ENCODE measurements at places on chromosomes 4 and X.

DNA sequence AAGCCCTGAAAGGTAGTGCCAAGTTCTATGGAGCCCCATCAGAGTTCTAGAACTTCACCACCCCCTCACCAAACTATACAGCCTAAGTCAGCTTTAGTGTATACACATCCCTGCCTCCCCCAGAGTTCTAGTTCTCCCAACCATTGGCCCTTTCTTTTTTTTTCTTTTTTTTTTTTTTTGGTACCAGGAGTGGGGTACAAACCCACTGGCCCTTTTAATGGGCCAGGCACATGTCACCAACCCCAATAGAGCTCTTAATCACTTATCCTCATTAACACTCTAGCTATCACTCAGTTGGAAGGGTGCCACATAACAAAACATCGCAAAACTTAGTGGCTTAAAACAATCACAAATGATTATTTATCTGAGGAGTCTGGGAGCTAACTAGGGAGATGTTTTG, 588.6 kb downstream of the BCOR start:
- no peak for DNase-seq

DNA sequence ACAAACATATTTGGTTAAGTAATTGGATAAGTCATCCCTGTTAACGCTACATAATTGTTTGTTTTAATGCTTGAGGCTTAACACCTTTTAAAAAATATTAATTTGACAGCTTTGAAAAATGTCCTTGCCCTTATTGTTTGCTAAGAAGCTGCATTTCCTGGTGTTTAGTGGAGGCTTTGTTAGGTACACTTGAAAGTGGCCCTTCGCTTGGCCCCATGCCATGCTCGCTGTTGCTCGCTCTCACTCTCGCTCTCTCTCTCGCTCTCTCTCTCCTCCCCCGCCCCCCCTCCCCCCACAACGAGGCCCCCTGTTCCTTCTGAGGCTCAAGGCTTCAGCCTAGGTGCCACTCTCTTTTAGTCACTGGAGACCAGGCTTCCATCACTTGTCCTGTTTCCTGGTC, 139.6 kb downstream of the DCLK2 start:
- DNase-seq, result no peak

DNA sequence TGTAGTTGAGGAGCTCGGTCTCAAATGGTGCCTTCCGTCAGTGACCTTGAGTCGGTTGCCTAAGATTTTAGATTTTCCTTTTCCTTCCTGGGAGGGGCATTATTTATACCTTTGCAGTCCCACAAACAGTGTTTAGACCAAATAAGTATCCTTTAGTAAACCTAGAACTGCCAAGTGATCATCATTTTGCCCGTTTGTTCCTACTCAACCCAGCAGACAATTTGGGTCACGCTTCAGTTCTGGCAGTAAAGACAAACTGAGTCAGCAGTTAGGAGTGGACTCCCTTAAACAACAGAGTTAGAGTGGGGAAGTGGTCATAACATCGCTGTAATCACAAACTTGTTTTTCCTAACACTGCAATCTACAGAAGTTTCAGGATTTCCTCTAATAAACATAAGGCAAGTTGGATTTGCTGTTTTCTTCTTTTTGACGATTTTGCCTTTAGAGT, 777 bp upstream of the WDFY3 start:
- DNase-seq, result no peak

DNA sequence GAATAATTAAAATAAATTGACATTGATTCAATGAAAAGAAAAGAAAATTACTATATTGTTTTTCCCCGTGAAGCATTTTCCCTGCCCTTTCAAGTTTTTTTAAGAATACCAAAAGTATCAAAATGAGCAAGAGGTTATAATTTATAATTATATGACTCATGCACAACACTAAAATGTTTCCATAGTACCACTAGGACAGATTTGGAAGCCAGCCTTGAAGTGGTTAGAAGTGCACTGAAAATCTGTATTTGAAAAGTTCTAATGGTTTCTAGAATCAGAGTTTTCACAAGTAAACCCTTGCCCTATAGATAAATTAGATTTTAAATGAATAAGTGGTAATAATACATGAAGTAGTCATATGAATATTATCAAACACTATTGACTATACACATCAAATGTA, 140.9 kb downstream of the HNRNPD start:
- DNase-seq, result no peak

DNA sequence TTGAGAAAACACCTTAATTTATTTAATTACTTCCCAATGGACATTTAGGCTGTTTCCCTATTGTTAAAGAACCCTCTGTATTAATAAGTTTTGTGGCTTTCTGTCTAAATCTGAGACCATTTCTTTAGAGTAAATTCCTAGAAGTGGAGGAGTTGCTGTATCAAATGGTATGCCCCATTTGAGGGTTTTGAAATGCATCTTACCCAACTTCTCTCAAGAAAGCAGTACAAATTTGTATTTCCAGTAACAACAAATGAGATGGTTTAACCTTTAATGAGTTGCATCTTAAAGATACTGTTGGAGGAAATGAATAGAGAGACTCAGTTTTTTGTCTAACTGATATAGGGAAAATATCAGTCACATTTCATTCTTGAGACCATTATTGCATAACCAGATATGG, 70.5 kb upstream of the CBLL2 start:
- DNase-seq, result no peak

DNA sequence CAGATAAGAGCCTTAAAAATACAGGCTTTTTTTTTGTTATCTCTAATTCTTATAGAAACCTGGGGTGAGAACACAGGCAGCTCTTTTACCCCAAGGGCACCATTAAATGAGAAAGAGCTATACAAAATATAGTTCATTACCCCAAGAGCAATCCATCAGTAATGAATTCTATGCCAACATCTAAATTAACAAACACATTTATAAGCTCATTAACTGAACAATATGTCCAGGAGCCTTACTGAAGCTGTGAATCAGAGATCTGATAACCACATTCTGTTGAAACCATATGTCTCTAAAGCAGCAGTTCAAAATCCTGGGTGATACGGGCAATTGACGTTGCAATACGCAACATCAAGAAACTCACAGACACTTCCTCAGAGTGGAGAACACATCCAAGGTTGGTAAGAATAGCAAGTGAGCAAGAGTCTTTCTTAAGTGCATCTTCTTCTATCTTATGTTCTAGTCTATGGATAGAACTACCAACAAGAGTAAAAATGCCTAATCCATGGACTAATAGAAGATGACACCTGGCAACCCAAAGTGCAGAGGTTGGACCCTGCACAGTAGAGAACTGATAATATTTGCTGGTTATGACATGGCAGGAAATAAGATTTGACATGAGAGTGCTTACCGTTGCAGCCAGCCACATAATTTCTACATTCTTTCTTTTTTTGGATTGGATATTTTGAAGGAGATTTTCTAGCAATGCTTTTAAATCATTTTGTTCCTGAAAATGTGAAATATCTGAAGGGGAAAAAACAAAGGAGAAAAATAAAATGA, 449.3 kb downstream of the IL15 start:
- DNase-seq, result no peak

DNA sequence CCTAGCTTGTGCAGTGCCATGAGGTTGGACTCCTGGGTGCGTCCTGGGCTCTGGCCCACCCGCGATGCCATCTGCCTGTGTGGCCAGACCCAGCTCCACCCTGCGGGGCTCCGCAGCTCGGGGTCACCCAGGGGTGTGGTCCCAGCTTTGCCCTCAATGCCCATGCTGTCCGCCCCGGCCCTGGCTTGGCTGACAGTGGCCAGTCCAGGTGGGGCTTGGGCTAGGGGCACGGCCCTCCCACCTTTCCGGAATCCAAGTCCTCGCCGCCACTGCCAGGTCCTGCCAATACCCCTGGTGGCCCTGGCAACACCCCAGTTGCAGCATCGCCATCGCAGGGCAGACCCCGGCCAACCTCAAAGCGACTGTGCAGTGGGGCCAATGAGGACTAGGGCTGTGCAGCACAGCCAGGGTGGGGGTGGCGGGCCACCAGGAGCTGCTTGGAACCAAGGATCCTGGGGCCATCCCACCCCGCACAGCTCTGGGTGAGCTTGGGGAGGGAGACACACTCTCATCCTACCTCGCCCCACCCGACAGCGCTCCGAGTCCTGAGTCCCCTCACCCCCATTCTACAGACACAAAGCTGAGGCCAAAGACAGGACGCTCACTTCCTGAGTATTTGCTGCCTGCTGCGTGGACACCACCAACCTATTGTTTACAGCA, 80.9 kb downstream of the ZNF718 start:
- no peak for DNase-seq

GRCh38 chr4:38902695-38903094, 35.1 kb downstream of the FAM114A1 start:
- DNase-seq, result peak; percentile 21

- DNase-seq, result no peak
Measured at GRCh38 chr4:122412547-122412946, 33.7 kb downstream of the ADAD1 start.

DNA sequence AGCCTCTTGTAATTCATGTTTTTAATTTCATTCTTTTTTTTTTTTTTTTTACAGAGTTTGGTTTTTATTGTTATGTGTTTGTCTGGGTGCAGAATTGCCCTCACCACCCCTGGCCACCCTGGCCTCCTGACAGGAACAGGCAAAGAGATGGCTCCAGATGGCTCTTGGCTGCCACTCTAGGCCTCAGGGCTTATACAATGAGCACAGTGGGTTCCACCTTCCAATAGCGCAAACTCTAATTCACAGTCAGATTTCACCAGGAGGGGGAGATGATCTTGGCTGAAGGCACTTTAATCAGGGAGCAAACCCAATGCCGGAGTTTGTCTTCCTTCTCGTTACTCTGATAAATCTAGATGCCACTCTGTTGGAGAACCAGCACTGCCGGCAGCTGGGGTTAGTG, 24.8 kb downstream of the CPE start:
- DNase-seq, result no peak

DNA sequence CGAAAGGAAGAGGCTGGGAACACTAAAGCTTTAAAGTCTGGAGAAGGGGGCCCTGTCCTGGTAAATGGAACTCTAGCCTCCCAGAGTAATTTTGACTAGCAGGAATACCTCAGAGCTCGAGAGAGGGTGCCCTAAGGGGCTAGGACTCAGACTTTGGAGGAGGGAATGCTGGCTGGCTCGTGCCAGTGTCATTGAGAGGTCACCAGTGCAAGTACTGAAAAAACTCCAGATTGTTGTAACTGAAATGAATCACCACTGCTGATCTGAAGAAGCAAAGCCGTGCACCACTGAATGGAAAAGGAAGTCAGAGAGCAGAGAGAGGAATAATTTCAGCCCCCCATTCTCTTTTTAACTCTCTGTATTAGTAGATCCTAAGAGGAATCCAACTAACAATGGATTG, 690.2 kb downstream of the FAT4 start:
- peak; percentile 3 for DNase-seq

DNA sequence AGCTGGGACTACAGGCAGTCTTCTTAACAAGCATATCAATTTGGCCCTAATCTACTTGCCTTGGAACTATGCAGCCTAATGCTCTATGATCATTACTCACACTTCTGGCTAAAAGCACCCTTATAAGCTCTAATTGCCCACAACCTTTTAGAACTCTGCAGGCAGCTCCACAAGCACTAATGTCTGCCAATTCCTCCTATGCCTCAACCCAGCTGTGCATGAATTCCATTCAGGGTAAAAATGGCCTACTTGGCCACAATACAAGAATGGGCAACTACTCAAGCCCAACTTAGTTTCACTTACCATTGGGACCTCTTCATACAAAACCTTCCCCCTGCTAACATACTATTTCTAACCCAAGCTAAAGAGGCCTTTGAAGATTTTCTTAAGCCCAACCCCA, 51.7 kb downstream of the ZNF718 start:
- DNase-seq, result no peak

All from neural progenitor cell (in vitro differentiated cells).